ENCODE measurements at places on chromosomes 16 and 17. TPM values are rescaled to one million over a fixed set of nuclear protein-coding genes. Genes with fewer than 3 reads are reported as not detected.

DNA sequence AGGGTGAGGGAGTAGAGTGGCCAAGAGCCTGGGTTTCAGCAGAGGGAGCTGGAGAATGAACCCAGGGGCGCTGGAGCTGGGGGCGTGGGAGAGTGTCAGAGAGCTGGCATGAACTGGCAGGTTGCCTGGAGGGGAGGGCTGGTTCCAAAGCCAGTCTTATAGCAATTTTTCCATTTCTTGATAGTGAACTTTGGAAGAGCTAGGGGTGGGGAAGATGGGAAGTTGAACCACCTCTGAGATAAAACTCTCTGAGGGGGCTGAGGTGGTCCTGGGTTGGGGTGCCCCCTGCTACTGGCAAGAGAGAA is 36.9 kb downstream of the ADGRG5 start:
- no peaks in the 10 kb centered on the region for H3K27me3 ChIP-seq
- H3K36me3 ChIP-seq = no peaks in the 10 kb centered on the region
- no peak overlapping the region for H3K27ac ChIP-seq
- peaks cover 46% of the 10 kb centered on the region for H3K4me1 ChIP-seq

Gene SLC38A8
- not detected for total RNA-seq

DNA sequence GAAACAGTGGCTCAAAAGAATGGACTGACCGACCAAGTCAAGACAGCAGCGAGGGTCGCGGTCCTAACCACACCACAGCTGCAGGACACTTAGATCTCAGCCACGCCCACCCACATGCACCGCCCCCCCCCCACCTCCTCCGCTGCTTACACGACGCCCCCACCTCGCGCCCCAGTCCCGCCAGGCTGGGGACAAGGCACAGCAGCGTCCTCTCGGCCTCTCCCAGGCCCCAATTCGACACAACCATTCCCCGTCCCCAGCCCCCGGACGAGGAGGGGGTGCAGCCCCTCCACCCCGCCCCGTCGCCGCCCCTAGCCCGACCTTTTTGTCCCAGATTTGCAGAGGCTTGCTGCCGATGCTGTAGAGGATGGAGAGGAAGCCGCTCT is 477 bp downstream of the CFAP20 start:
- no peaks in the 10 kb centered on the region for H3K27me3 ChIP-seq
- H3K36me3 ChIP-seq = no peaks in the 10 kb centered on the region

GRCh38 chr16:88066680-88067529 is 115.7 kb downstream of the BANP start:
- H3K27me3 ChIP-seq = no peaks in the 10 kb centered on the region
- DNase-seq = no peak
- H3K4me3 ChIP-seq = no peak overlapping the region
- no peaks in the 10 kb centered on the region for H3K4me1 ChIP-seq
- peaks cover 4% of the 10 kb centered on the region for H3K36me3 ChIP-seq

DNA sequence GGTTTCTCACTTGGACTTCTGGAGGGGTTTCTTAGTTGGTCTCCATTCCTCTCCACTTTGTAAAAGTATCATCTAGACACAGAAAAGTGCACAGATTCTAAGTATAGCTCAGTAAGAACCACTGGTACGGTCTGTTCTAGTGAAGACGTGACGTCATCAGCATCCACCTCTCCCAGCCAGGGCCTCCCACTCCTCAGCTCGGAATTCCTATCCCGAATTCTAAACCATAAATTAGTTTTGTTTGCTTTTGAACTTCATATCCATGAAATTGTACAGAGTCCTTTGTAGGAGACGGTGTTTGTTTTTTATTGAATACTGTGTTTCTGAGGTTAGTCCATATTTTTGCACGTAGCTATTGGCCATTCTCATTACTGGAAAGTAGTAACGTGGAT is 25.5 kb downstream of the FOXK2 start:
- peaks cover 5% of the 10 kb centered on the region for H3K4me1 ChIP-seq
- no peak overlapping the region for H3K27ac ChIP-seq
- no peak overlapping the region for H3K4me3 ChIP-seq
- no peaks in the 10 kb centered on the region for H3K27me3 ChIP-seq
- H3K36me3 ChIP-seq = no peaks in the 10 kb centered on the region

DNA sequence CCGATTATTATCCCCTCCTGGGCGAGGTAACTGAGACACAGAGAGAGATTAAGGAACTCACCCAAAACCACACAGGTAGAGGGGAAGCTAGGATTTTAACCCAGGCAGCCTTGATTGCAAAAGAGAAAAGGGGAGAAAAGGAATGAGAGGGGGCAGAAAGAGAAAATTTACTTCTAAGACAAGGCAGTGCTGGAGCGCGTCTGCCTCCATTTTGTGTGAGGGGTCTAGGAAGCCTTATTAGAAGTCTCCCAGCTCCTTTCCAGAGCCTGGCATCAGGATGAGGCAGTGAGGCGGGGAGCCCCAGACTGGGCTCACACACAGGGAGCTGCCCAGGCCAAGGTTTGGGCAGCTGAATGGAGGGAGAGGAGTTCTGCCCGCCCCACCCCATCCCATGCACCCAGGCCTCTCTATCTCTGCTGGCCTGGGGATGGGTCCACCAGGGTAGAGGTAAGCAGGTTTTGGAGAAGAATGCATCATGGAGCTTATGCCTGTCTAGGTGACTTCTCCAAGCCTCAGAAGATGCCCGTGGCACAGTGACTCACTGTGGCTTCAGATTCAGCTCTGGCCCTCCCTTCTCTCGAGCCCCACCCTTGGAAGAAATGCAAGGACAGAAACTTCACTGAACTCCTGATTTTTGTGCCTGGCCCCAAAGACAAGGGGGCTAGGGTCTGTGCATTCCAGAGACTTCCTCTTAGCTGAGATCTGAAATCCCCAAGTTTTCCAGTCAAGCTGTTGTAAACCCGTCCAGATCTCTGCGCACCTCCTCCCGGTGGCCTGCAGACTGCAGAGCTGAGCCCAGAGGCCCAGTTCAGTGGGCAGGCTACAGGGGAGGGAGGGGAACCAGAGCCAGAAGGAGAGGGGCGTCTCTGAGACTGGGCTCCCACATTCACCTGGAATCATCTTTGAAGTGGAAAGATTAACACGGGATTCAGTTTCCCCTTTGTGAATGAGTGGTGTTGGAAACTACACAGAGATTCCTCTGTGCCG is 95.1 kb upstream of the CDH5 start:
- no peak for DNase-seq
- H3K36me3 ChIP-seq = no peaks in the 10 kb centered on the region
- H3K4me1 ChIP-seq = peaks cover 6% of the 10 kb centered on the region
- no peak overlapping the region for H3K4me3 ChIP-seq
- H3K27me3 ChIP-seq = peaks cover 10% of the 10 kb centered on the region

Gene TMEM100
- not detected for total RNA-seq

DNA sequence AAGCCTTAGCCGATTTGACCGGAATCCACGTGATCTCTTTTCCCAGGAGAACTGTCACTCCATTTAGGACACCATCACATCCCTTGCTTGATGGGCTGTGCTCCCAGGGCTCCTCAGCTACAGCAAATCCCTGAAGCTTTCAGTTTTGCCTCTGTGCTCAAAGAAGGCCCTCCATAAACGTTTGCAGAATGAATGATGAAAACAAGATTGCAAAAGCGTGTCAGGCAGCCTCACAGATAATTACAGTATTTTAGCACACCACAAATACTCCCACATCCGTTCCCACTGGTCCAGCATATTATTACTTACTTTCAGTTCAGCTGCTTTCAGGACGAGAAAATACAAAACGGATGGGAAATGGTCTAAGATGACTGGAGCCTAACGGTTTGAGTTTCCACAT is 84.6 kb downstream of the USP31 start:
- no peak overlapping the region for H3K27ac ChIP-seq
- H3K36me3 ChIP-seq = no peaks in the 10 kb centered on the region
- H3K4me3 ChIP-seq = no peak overlapping the region
- no peaks in the 10 kb centered on the region for H3K4me1 ChIP-seq
- no peak for DNase-seq

Gene ZG16
- total RNA-seq = not detected

- H3K27ac ChIP-seq = no peak overlapping the region
- no peak for DNase-seq
- H3K4me3 ChIP-seq = no peak overlapping the region
Measured at GRCh38 chr16:57007530-57007929, 18.2 kb downstream of the NLRC5 start.

GRCh38 chr17:66831383-66832210 is 3.3 kb upstream of the CACNG5 start:
- no peaks in the 10 kb centered on the region for H3K4me1 ChIP-seq
- H3K27ac ChIP-seq = no peak overlapping the region
- H3K36me3 ChIP-seq = no peaks in the 10 kb centered on the region
- H3K27me3 ChIP-seq = peaks cover 11% of the 10 kb centered on the region

DNA sequence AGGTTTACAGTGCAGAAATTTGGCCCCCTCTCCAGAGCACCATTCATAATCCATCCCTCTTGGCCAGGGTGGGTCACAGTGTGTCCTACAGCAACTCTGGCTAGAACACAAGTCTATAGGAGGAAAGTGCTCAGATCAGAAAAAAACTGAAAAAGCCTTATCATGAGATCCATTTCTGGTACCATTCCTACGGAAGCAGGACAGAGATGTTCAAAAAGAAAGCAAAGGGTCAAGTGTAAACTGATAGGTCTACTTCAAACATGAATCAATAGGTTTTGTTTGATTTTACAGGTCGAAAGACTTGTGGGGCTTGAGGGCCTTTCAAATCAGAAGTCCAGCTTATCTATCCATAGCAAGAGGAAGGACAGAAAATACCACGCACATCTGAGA is 326.4 kb downstream of the SOX9 start:
- no peak overlapping the region for H3K4me3 ChIP-seq
- H3K27ac ChIP-seq = no peak overlapping the region
- H3K27me3 ChIP-seq = no peaks in the 10 kb centered on the region
- no peaks in the 10 kb centered on the region for H3K4me1 ChIP-seq
- DNase-seq = no peak

- DNase-seq = no peak
- no peaks in the 10 kb centered on the region for H3K36me3 ChIP-seq
- peaks cover 12% of the 10 kb centered on the region for H3K4me1 ChIP-seq
- no peak overlapping the region for H3K4me3 ChIP-seq
Measured at GRCh38 chr17:78888941-78889518, 14.0 kb downstream of the CEP295NL start.

DNA sequence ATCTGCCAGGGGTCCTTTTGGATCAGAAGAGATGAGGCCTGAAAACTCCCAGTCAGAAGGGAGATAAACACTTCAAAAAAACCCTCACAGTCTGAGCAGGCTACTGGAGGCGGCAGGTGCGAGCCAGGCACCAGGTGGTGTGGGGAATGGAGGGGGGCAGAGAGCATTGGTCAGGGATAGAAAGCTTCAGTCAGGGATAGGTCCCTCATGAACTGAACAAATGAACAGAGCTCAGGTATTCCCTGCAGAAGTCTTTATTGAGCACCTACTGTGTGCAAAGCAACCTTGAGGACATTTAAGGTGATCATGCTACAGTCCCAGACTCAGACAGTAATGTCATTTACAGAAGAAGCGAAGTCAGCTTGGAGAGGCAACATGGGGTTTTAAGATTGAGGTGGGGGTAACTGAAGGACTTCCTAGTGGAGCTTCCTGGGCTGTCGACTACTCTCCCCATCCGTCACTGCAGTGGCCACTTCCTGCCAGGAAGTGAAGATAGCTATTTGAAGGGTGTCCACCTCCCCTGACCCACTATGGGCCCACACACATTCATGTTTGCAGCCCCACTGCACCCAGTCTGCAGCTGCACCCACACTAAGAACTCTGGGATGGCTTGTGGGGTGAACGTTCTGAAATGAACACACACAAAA is 3.2 kb downstream of the KIFC3 start:
- H3K36me3 ChIP-seq = no peaks in the 10 kb centered on the region
- no peaks in the 10 kb centered on the region for H3K27me3 ChIP-seq
- H3K27ac ChIP-seq = no peak overlapping the region
- H3K4me3 ChIP-seq = no peak overlapping the region
- no peak for DNase-seq

GRCh38 chr16:81830845-81831540 is 51.9 kb downstream of the PLCG2 start:
- DNase-seq = no peak
- no peak overlapping the region for H3K27ac ChIP-seq
- peaks cover 25% of the 10 kb centered on the region for H3K4me1 ChIP-seq
- H3K4me3 ChIP-seq = peak overlapping the region; percentile 13

DNA sequence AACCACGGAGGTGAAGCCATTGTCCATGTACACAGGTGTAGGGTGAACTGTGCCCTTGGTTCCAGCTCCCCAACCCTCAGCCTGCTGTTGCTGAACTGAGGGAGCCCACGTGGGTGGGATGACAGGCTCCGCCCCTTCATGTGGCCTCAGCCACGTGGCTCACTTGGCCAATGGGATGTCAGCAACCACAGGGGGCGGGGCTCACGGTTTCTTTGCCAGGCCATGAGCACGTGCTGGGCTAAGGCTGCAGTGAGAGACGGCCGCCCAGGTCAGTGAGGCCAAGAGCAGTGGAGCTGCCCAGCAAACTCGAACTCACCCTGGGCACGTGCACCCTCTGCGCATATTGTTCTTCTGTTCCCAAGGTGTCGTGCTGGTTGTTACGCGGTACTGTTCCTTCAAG is 282.6 kb downstream of the IRF8 start:
- no peaks in the 10 kb centered on the region for H3K36me3 ChIP-seq
- no peak overlapping the region for H3K4me3 ChIP-seq
- H3K27ac ChIP-seq = no peak overlapping the region

DNA sequence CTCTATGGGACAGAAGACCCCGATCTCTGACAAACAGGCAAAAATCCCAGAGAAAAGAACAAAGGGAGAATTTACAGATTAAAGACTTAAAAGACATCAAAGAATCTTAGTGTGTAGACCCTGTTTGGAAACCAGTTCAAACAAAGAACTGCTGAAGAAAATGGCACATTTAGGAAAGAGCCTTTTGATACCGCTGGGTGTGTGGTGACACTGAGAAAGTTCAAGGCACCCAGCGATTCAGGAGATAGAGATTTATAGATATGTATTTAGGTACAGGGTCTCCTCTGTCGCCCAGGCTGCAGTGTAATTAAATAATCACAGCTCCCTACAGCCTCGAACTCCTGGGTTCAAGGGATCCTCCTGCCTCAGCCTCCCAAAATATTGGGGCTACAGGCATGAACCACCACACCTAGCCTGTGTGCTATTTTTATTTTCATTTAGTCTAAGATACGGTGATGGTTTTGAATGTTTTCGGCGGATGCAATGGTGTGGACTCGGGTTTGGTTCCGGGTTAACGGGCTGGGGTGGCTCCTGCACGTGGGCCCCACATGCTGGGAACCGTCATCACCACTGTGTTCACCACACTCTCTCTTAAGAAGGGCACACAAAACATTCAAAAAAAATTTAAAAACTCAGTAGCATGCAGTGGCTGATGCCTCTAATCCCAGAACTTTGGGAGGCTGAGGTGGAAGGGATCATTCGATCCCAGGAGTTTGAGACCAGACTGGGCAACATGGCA is 114.0 kb downstream of the ZNF778 start:
- H3K4me1 ChIP-seq = peaks cover 83% of the 10 kb centered on the region
- H3K36me3 ChIP-seq = no peaks in the 10 kb centered on the region
- no peak for DNase-seq
- H3K4me3 ChIP-seq = no peak overlapping the region
- no peaks in the 10 kb centered on the region for H3K27me3 ChIP-seq

DNA sequence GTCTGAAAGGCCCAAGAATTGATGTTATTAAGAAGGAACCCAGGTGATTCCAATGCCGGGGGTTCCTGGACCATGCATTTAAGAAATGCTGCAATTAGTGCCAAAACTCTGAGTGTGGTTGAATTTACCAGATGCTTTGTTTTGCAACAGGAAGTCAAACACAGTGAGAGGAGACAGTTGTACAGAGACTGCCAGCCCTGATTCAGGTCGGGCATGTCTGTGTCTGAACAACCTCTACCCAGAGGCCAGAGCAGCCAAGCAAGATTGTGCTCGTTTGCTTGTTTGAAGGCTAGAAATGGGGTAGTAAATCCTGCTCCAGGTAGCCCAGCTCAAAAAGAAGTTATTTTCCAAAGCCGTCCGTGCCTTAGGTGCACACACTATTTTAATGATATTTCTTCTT is 412.4 kb upstream of the ERCC4 start:
- H3K27me3 ChIP-seq = no peaks in the 10 kb centered on the region
- H3K4me1 ChIP-seq = no peaks in the 10 kb centered on the region
- no peaks in the 10 kb centered on the region for H3K36me3 ChIP-seq
- H3K27ac ChIP-seq = no peak overlapping the region

Gene SARM1
- total RNA-seq = 37.0 TPM

Gene SPATA22
- not detected for total RNA-seq

All from CD8-positive, alpha-beta memory T cell (primary cell).